Lower leg skin (tissue), 4 donors: ENCODE measurements at places on chromosomes 7 and 10. TPM values are rescaled to one million over a fixed set of nuclear protein-coding genes. Genes with fewer than 3 reads are reported as not detected.

DNA sequence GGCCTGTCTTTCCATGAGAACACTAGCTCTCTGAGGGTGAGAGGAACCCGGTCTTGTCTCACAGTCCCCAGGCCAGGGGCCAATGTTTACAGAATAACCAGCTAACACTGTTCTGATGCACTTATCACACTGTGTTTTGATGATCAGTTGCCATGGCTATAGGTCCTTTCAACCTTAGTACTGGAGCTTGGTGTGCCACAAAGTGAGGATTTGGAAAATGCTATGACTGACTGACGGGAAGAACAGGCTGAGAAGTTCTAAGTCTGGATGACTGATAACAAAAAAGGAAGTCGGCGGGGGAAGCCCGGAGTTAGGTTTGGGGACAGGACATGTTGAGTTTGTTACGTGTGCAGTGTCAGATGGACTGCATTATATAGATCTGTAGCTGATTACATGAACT lies 141.8 kb downstream of the CTTNBP2 start:
- peak; percentile 24 for DNase-seq

GRCh38 chr10:19728376-19728775 lies 87.9 kb upstream of the PLXDC2 start:
- no peak for DNase-seq

Gene PKD2L1
- total RNA-seq, result not detected

- no peak for DNase-seq
These were observed 54.5 kb downstream of the PARD3 start for GRCh38 chr10:34760606-34761005.

DNA sequence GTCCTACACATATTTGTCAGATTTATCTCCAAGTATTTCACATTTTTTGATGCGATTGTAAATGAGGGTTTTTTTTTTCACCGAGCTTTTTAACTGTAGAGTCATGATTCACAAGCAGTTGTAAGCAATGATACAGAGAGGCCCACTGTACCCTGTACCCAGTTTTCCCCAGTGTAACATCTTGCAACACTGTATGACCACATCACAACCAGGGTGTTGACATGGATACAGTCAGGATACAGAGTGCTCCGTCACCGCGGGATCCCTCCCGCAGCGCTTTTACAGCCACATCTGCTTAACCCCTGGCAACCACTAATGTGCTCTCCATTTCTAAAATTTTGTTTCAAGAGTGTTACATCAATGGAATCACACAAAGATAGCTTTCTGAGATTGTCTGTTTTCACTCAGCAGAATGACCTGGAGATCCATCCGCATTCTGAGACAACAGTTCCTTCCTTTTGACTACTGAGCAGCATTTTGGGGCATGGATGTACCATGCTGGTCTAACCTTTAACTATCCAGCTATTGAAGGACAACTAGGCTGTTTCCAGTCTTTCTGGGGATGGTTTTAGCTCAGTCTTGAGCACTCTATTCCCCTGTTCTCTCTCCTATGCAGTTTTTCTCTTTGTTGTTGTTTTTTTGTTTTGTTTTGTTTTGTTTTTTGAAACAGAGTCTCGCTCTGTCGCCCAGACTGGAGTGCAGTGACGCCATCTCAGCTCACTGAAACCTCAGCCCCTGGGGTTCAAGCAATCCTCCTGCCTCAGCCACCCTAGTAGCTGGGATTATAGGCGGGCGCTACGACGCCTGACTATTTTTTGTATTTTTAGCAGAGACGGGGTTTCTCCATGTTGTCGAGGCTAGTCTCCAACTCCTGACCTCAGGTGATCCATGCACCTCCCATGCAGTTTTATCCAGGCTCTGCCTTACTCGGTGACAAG lies 25.9 kb downstream of the GPRIN2 start:
- no peak for DNase-seq

Gene DYNC1I1
- total RNA-seq, result 4.1 TPM

- DNase-seq, result no peak
These were observed 179.5 kb upstream of the LRGUK start for GRCh38 chr7:133947458-133948254.

Gene LRRC18
- not detected for total RNA-seq

Gene TMEM176B
- 4.8 TPM for total RNA-seq

DNA sequence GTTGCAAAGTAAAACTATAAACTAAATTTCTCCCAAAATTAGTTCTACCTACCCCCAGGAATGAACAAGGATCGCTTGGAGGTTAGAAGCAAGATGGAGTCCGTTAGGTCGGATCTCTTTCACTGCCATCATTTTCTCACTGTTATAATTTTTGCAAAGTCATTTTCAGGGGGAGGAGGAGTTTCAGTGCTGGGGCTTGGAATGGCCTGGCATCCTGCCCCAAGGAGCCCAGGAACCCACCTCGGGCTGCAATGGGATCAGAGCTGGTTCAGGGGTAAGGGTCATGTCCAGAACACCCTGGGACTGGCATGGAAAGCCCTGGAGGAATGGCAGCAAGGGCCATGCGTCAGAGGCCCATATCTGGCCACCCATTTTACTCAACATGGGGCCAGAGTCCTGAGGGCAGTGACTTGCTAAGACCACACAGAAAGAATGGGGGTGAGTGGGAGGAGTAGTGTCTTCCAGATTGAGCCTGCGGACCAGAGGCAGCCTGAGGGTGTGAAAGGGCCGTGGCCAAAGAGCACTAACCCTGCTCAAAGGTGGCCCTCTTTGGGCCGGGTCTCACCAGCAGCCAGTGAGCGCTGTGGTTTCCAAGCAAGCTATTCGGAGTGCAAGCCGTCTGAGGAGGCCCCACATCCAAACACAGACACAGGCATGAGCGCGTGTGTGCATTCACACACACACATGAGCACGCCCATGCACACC lies 31.8 kb downstream of the GPRIN2 start:
- DNase-seq, result no peak

DNA sequence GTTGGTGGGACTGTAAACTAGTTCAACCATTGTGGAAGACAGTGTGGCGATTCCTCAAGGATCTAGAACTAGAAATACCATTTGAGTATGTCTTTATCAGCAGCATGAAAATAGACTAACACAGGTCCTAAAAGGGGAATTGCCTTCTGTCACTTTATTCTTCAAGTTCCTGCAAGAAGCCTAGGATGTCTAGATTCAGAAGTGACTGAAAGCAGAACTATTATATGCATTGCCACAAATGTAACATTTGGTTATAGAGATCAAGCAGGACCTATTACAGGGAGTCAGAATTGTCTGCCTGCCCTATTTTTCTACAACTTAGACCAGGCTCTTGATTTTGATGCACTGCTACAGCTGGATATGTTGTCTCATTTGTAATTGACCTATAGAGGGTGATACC lies 364.7 kb downstream of the SORCS1 start:
- DNase-seq, result no peak

GRCh38 chr7:30880941-30881340 lies 30.7 kb upstream of the AQP1 start:
- no peak for DNase-seq

GRCh38 chr7:111560773-111561653 lies 1.3 kb downstream of the IMMP2L start:
- no peak for DNase-seq

Gene ACHE
- total RNA-seq, result 2.7 TPM

DNA sequence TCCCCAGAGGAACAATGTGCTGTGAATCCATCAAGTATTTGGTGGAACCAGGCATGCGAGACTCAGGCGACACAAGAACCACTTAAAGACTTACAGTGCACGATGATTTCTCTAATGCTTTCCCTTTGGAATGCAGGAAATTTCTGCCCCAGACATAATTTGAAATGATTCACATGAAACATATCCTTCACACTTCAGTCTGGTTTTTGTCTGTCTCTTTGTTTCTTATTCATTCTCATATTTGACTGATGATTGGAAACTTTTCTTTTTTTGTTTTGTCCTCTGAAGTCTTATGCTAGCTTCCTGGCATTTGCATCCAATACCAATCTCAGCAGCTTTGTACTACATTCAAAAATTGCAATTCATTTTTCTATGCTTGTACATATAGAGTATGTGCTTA lies 502.8 kb downstream of the PHTF2 start:
- DNase-seq, result no peak

GRCh38 chr7:37081436-37081835 lies 357.1 kb upstream of the AOAH start:
- no peak for DNase-seq

DNA sequence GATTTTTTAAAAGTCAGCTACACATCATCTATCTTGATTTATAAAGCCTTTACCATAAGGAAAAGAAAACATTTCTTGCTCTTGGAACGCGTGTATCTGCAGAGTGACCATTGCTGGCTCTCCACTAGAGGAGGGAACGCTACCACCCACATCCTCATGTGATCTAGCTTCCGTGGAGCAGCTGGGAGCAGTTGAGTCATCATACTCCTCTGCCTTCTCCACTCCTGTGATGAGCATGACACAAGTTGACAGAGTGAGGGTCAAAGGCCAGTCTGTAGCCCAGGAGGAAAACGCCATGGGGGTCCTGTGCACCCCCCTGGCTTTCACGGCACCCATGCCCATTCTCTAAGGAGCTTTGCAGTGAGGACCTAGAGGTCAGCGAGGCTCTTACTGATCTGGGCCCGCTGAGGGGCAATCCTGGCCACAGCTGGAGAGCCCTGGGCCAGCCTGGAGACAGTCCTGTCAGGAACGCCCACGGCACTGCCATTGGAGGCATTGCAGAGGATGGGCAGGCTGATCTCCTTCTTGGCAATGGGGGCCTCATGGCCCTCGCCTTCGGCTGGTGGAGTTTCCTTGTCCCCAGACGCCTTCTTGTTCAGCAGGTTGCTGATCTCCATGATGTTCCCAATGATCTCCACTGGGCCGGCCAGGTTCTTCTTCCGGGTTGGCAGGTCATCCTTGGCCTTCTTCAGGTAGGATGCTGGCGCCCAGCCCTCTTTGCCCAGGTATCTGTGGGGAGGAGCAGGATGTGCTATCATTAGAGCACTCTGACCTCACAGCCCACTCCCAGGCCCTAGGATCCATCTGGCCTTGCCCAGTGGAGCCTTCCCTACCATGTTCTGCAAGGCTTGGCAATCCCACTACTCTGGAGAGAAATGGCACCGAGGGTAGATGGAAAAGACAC lies 119.2 kb downstream of the NEURL1 start:
- no peak for DNase-seq

Gene THAP5
- total RNA-seq, result 16.8 TPM

Gene SSBP1
- total RNA-seq, result 90.8 TPM

Gene GIMAP6
- 6.2 TPM for total RNA-seq
